ENCODE measurements at places on chromosomes 16 and 17.

- no peak for DNase-seq
These were observed 42.4 kb upstream of the NUDT7 start for GRCh38 chr16:77679901-77680300.

- no peak for DNase-seq
These were observed 8.8 kb downstream of the RSAD1 start for GRCh38 chr17:50487213-50488096.

DNA sequence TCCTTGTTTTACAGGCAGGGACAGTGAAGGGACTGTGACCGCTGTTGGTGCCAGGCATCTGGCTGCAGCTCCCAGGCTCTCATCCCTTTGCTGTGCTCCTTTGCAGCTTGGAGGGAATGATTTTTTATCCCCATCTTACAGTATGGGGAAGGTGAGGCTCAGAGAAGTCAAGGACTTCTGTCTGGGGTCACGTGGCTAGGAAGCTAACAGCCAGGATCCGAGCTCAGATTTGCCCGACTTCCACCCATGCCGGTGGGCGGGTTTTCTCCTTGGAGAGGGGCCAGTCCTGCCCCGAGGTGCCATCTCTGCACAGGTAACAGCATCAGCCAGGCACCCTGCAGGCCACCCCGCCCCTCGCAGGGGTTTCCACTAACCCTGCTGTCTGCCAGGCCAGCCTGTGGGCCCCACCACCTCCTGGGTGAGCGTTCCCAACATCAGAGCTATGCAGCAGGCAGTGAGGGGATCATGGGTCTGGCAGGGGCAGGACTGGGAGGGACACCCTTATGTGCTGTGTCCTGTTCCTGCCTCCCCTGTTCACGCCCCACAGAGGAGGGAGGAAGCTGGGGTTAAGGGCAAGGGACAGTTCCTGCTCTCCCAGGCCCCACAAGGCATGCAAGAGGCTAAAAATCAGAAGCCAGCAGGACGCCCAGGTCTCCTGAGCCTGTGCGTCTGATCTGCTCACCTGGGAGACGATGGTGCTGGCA is 25.4 kb downstream of the JPH3 start:
- DNase-seq = no peak

GRCh38 chr16:72939247-72939646 is 108.7 kb downstream of the ZFHX3 start:
- no peak for DNase-seq

GRCh38 chr16:71649704-71650103 is 23.7 kb downstream of the MARVELD3 start:
- DNase-seq = no peak

GRCh38 chr17:40646791-40647623 is 611 bp downstream of the SMARCE1 start:
- DNase-seq = no peak

- no peak for DNase-seq
These were observed 176.8 kb downstream of the KATNIP start for GRCh38 chr16:27726621-27727261.

DNA sequence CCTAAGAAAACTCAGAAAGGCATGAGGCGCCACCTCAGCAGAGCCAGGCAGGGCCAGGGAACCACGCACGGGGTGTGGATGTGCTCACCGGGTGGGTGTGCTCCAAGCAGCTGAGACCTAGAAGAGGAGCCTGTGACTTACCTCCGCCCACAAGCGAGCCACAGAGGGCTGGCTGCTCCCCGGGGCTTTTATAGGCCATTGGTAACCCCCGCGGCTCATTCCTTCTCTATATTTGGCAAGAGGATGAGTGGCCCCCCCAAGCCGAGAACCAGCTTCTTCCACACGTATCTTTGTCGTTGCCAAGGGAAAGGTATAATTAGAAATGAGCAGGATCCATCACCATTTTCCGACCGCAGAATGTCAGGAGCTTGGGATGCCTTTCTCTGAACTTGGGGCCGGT is at the start of gene MYH3:
TSS of gene MYH3 (minus strand) at position 162 of the 400 bp plus-strand sequence. CDS start 2,245 bp downstream, outside the sequence.
- no peak for DNase-seq

DNA sequence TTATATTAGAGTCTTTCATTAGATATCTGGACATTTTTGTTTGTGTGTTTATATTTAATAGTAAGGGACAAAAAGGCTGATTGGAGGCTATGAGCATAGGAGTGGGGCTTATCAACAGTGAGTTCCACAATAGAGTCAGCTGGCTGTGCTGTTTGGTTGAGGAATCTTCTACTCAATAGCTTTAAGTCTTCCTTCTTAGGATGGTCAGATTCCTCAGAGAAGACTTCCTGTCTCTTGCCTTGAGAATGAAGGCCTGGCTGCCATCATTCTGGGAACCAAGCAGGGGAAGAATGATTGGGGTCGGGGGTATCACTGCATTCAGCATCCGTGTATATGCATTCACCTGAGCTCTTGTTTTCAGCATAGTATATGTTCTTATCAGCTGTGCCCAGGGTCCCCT is 31.9 kb upstream of the ABCC11 start:
- no peak for DNase-seq

DNA sequence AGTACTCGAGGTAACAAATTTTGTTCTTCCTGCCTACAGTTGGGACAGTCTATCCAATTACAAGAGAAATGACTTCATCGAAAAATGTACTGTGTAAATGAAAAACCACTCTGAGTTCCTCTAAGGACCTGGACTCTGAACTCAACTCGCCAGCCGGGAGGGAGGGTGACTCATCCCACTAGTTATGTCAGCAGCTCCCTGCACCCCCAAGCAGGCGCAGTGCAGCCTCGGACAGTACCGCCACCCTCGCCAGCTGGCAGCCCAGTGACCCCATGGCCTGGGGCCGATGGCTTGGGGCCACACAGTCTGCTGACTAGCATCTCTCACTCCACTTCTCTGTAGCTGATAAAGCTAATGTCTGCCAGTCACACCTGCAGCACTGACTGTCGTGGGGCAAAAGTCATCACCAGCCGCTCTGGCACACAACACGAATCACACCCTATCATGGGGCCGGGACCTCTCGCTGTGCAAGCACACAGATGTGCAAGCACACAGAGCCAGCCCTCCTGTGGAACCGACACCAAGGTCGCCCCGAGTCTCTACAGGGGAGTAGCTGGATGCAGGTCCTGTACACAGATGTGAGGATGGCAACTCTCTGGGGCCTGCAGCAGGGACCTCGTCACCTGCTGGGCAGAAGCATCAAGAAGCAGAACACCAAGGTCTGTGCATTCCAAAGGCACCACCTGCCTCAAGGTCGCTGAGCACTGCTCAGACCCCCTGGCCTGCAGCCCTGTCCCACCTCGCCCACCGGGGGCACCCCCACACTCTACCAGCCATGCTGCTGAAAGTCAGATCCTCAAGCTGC is 5.7 kb downstream of the CSNK1D start:
- no peak for DNase-seq

GRCh38 chr16:35399133-35399532 is 1939.7 kb downstream of the TP53TG3F start:
- DNase-seq = no peak

DNA sequence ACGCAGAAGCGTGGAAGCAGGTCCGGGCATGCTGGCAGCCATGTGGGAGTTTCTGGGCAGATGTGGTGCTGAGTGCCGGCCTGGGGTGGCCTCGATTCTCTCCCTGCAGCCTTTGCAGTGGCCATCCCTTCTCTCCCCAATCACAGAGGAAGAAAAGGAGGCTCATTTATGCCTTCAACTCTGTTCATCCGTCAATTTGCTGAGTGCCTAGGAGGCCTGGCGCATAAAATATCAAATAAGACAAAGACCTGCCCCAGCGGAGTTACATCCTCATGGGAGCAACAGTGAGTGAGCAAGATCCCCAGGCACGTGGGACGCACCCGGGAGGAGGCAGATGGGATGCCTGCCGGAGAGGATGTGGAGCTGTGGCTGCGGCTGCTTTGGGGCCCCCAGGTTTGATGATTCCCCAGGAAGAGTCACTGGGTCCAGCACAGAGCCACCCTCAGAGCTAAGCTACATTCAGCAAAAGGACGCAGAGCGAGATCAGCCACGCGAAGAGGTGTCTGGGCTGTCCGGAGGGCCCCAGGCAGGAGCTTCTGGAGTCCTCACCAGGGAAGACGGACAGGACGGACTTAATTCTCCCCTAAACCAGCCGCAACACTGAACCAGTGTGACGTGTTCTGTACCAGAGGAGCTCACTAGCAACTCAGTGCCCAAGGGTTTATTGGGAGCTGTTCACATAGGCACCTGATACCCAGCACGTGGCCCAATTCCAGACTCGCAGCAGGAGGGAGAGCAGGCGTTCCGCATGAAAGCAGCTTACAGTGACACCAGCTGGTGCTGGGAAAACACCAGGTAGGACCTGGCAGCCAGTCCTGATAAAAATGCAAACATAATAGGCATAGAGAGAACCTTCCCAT is 11.3 kb downstream of the CA5A start:
- no peak for DNase-seq

GRCh38 chr17:50101346-50102163 is 6.4 kb downstream of the PDK2 start:
- DNase-seq = no peak

GRCh38 chr16:48201515-48202201 is 42.4 kb upstream of the LONP2 start:
- no peak for DNase-seq

DNA sequence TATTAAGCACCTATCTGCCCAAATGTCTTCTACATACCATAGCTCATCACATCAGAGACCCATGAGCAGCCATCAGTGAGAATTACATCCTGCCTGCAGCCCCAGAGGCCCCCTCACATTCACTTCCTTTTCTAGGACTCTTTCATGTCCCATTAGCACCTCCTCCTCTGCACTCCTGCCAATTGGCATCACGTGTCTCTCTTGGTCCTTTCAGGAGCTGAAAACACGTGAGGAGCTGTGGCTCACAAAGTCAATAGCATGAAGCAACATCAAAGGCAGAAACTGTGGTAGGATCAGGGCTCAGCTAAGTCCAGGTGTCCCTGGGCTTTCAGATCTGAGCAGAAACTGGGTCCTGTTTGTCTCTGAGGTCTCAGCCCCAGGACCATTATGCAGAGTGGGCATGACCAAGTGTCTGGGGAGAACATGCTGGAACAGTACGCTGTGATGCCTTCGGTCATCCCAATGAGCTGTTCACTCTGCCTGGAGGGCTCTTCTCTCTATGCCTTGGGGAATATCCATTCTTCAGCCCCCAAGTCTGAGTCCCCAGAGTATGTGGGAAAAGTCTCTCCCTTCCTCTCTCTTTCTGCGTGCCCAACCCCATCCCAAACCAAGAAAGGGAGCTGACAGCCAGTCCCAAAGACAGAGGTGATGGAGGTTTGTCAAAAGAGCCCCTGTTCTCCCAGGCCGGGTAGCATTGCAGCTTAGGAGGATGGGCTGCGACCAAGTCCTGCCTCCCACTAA is 457.0 kb upstream of the CDH5 start:
- DNase-seq = no peak

- no peak for DNase-seq
These were observed 404.8 kb upstream of the HSBP1 start for GRCh38 chr16:83402967-83403366.

DNA sequence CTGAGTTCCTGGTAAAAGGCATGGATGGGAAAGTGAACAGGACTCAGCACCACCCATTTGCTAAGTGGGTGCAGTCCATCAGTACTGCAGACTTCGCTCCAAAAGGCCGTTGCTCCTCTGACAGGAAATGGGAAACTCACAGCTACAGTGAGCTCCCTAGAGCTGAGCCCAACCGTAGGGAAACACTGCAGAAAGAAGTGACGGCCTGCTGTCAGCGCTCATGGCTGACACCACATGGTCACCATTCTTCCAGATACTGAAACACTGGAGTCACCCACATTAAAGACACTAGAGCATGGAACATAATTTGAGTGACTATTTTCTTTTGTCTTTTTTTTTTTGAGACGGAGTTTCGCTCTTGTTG is 31.9 kb downstream of the UBE2O start:
- no peak for DNase-seq

- no peak for DNase-seq
These were observed 1.1 kb downstream of the SPEM1 start for GRCh38 chr17:7421186-7421585.

- no peak for DNase-seq
These were observed 197.1 kb downstream of the ZFHX3 start for GRCh38 chr16:72850853-72851252.

- DNase-seq = peak; percentile 20
These were observed 4.7 kb downstream of the COQ7 start for GRCh38 chr16:19071811-19072777.

DNA sequence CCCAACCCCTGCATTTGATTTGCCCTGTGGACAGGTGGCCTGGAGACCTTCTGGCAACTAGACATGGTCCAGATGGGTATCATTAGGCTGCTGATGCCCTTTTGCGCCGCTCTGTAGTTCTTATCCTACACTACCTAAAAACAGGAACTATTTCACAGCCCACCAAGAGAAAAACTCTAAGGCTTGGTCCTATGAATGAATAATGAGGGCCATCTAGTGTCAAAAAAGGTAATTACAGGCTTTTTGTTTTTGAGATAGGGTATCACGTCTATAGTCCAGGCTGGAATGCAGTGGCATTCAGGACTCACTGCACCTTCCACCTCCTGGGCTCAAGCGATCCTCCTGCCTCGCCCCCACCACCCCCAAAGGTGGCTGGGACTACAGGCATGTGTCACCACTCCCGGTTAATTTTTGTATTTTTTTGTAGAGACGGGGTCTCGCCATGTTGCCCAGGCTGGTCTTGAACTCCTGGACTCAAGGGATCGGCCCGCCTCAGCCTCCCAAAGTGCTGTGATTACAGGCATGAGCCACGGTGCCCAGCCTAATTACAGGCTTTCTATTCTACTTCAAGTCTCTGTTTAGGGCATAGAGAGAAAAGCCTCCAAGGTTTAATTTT is 20.9 kb downstream of the COIL start:
- DNase-seq = no peak

- DNase-seq = no peak
These were observed at the start of gene CAVIN1 for GRCh38 chr17:42422958-42423712. Gene CAVIN1 (minus strand): TSS chr17:42423256. CDS start chr17:42423097, 159 bp downstream.

DNA sequence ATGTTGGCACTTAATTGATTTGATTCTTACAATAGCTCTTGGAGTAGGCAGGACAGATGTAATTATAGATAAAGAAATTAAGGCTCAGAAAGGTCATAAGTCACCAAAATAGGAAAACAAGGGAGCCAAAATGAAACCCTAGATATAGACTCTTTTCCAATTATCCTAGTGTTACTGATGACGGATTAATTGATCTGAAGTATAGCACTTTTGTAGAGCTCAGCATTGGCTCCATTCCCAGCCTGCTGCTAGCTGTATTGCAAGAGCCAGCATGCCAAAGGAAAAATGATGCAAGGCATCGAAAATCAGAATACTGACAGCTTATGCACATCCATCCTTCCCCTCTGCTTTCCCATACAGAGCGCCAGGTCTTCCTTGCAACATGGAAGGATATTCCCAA is 21.6 kb upstream of the RASL10B start:
- no peak for DNase-seq

- DNase-seq = no peak
These were observed 512 bp downstream of the PMM2 start for GRCh38 chr16:8798174-8798527.
